ENCODE measurements at places on chromosomes 5 and 9.

- no peak for DNase-seq
Observed at GRCh38 chr5:65721050-65721719, 724 bp downstream of the SGTB start.

DNA sequence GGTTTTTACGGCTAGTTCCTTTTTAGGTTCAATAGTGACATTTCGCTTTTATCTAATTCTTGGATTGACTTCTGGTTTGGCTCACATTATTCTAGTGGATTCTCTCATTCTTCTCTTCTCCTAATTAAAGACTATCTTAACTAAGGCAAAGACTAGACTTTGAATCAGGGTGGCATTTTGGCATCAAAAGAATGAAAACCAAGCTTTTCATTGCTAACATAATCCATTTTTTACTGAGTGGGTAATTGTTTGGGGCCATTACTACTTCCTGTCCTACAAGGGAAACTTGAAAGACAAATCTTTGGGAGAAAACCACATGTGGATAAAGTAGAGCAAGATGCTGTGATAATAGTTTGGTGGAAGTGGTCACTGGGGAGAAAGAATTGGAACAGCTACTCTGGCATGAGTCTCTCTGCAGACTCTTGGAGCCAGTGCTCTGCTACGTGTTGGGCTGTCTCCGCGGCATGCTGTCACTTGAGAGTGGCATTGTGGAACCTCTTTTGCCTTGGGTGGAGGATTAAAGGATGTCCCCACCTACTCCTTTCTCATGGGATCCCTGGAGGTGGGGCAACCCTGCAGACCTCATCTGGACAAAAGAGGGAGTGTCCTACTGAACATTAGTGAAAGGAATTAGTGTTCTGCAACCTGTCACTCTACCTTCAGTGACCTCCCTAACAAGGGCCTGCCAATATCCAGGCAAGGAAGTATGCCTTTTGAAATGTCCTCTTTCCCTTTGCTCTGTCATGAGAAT, 280.4 kb downstream of the PSAT1 start:
- DNase-seq, result no peak

DNA sequence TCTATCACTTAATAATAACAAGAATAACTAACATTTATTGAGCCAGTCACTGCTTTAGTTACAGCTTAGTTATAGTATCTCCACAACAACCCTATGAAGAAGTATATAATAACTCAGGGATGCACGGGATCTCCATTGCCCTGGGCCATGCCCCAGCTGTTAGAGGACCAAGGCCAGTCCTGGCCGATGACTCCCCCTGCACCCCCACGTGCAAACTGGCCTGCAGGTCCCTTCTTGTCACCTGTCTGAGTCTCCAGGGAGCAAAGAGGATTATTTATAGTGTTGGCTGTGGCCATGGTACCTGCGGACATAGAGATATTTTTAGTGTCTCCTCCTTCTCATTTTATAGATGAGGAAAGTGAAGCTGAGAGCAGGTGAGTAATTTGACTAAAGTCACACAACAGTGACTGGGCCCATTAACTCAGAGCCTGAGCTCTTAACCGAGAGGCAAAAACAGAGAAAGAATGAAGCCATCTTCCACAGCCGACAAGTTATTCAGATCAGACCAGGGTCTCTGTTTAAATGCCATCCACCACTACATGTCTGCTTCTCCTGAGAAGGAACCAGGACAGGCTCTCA, 94.4 kb downstream of the TMEM215 start:
- no peak for DNase-seq

- no peak for DNase-seq
Observed at GRCh38 chr5:19660679-19661078, 327.3 kb downstream of the CDH18 start.

- no peak for DNase-seq
Observed at GRCh38 chr9:124261736-124262648, 4.2 kb downstream of the NEK6 start.

DNA sequence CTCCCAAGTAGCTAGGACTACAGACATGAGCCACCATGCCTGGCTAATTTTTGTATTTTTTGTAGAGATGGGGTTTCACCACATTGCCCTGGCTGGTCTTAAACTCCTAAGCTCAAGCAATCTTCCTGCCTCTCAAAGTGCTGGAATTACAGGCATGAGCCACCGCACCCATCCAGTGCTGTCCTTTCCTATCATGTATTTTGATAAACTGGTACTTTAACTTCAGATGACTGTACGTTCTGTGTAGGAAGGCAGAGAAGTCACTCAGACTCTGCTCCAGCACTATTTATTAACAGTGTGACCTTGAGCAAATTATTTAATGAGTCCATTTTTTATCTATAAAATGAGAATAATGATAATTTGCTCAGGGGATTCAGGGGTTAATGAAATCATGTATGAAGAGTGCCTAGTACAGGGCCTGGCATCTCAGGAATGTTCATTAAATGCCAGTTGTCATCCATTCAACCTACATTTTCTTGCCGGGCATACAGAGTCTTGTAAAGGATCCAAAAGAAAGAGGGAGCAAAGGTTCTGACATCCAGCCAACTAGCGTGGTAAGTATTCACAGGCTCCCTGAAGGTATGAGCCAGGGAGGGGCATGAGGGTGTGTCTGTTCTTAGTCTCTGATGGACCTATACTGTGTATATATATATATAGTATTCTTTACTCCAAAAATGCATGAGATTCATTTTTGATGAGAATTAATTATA, 201.9 kb downstream of the PBX3 start:
- DNase-seq, result no peak

All from activated CD4-positive, alpha-beta T cell treated with anti-CD3 and anti-CD28 coated beads, Interleukin-2, amount 50 U/mL, for 1 hour (primary cell).